ENCODE measurements at places on chromosomes 5 and 9. TPM values are rescaled to one million over a fixed set of nuclear protein-coding genes. Genes with fewer than 3 reads are reported as not detected.

LMX1B gene
- not detected for total RNA-seq

SHOC1 gene
- total RNA-seq: not detected

FCN2 gene
- total RNA-seq: not detected

REEP2 gene
- 16.4 TPM for total RNA-seq

TXNDC8 gene
- not detected for total RNA-seq

SPATA31C1 gene
- not detected for total RNA-seq

NOXA1 gene
- 0.26 TPM for total RNA-seq

CD72 gene
- total RNA-seq: 1.9 TPM

S1PR3 gene
- total RNA-seq: 14.2 TPM

UBAP2 gene
- total RNA-seq: 16.7 TPM

HEMGN gene
- not detected for total RNA-seq

SWI5 gene
- total RNA-seq: 50.3 TPM

PAEP gene
- not detected for total RNA-seq

TAS2R1 gene
- not detected for total RNA-seq

C5orf52 gene
- total RNA-seq: not detected

LECT2 gene
- total RNA-seq: not detected

HK3 gene
- not detected for total RNA-seq

AMBP gene
- total RNA-seq: 0.86 TPM

Data from bronchial smooth muscle cell (primary cell).